ENCODE measurements at places on chromosomes 1 and 21.

GRCh38 chr1:205258719-205259118 is 31.0 kb downstream of the TMCC2 start:
- DNase-seq, result peak; percentile 40

DNA sequence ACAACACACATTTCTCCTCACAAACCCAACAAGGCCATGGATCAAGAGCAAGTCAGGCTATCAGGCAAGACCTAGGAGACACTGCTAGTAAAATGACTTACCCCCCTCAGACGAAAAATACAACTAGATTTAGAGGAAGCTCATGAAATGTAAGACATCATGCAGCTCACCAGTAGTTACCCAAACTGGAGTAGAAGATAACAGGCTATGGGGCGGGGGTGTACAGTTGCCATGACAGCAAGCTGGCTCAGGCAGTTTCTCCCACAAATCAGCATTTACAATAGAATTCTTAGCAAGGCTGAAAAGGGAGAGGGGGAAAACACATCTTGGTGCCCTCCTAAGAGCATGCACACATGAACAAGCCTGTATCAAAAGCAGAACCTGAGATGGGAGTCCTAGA is 13.9 kb downstream of the TPM3 start:
- DNase-seq, result no peak

GRCh38 chr1:59006932-59007331 is 223.1 kb upstream of the JUN start:
- DNase-seq, result no peak

DNA sequence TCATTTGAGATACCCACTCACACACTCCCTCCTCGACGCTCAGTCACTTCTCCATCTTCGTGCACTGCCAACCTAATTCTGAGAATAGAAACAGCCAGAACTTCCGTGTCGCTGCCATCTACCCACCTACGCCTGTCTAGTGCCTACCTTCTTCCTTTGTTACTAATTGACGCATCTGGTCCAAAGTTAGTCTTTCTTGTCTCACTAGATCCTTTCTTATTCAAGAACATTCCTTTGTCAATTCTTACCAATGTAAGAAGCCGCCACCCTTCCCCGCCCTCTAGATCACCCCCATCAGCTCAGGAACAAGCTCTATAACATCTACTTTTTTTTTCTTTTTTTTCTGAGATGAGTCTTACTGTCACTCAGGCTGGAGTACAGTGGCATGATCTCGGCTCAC is 3.7 kb downstream of the PADI6 start:
- no peak for DNase-seq

- DNase-seq, result peak; percentile 30
Observed at GRCh38 chr1:186465946-186466345, 5.0 kb upstream of the PDC start.

- peak; percentile 92 for DNase-seq
Observed at GRCh38 chr1:3369446-3370076, 84.9 kb upstream of the ARHGEF16 start.

DNA sequence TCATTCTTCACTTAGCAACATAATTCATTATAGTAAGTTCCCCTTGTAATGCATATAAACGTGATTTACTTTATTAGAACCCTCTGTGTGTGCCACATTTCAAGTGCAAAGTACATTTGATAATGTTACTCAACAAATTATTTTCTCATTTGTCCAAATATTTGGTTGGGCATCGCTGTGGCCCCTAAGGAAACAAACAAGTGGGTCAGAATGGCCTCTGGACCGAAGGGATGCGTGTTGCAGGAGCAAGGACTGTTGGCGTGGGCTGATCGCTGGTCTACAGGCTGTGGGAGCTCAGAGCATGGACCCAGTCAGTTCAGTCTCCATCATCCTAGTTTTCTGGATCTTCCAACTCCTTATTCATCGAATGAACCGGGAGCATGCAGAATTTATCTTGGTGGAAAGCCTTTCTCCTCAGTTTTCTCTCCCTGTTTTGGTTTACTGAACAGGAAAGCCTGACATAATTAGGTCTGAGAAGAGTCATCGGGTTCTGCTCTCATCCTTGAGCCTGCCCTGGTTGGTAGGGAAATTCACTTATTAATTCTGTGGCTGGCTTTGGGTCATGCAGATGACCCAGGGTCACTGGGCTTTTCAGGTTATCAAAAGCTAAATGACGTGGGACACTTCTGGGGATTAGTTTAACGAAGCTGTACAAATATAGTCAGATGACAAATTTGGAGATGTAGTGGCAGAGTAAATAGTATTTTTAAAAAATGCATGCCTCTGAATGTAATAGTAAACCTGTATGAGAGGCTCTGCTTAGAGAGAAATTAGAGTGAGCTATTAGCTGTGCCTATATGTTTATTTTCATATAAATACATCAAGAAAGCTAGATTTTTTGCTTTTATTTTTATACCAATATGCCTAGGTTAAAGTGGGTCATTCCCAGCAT is 200.2 kb downstream of the SDCCAG8 start:
- no peak for DNase-seq

Measured in GM03348 (cell line).